ENCODE measurements at places on chromosomes 4 and X.

DNA sequence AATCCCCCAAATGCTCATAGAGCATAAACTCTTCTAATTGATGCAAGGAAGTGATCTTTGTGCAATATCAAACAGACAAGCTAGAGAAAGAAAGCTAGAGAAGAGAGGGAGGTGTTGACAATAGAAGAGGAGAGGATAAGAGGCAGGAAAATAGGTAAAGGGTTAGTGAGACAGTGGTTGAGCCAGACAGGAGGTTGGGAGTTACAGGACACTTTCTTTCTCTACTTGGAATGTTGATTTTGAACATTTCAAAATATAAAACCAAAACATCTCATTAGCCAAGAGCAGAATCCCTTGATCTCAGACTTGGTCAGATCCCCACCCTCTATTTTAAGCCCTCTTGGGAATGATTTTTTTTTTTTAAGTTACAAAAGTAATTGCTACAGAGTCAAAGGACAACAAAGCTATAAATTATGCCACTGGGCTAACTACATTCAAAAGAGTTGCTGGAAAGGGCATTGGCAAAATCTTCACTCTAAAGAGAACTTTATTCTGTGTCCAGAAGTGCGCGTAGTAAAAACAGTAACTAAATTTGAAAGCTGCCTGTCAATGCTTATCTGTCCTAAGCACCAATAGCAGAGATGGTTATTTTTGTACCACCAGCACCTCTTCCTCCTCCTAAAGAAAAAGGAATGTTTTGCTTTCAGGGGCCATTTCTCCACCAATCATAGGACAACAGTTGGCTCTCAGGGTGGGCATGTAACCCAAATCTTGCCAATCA, 133.8 kb downstream of the PDGFC start:
- no peak for DNase-seq

- DNase-seq: no peak
Observed at GRCh38 chrX:40154250-40154852, 56.6 kb upstream of the BCOR start.

- DNase-seq: no peak
Observed at GRCh38 chr4:182680234-182680653, 236.9 kb downstream of the DCTD start.

GRCh38 chr4:76083386-76083988, 9.0 kb downstream of the ART3 start:
- no peak for DNase-seq

DNA sequence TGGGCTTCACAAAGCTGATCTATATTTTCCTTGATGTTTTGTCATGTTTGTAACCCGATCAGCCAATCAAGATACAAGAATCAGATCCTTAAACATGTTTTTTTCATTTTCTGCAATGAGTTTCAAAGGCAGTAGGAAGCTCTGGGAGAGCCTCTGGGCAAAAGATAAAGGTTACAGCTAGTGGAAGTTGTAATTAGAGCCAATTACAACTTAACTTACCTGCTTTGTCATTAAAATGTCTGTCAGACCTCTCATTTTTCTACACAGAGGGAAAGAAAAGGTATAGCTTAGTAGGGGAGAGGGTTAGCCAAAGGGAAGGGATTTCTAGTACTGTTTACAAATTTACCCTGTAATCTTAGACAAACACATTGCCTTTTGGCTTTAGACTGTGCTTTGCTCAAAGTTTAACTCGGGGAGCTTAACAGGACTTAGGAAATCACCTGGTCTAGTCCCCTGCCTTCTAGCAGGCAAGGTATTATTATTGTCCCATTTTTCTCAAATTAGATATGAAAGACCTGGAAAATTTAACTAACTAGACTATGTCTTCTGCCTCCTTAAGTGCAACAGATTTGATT, 55.8 kb downstream of the FGF16 start:
- no peak for DNase-seq

DNA sequence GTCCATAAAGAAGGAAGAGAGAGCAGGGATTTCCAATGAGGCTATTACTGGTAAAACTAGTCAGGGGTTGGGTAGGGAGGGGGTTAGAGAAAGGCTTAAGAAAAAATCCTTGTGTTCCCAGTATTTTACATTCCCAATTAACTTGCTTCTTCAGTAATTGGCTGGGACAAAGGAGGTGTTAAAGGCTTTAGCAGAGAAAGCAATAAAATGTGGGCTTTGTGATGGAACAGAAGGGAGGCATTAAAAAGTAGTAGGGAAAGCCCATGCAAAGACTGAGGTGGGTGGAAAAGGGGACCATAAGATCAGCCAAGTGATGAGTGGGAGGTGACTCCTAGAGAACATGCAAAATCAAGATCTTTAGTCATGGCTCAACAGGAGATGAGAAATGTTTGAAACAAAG, 1467.2 kb downstream of the RPA4 start:
- no peak for DNase-seq

DNA sequence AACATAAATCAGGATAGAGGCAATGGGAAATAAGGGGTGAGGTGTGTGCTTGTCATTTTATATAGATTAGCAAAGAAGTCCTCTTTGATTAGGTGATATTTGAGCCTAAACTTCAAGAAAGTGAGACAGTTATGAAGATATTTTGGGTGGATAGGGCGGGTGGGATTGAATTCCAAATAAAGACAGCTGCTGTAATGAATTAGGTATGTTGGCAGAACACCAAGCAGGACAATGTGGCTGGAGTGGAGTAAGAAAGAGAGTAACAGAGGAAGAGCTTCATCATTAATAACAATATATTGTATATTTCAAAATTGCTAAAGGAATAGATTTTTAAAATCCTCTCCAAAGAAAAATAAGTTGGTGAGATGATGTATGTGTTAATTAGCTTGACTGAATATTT, 91.0 kb upstream of the CENPE start:
- no peak for DNase-seq

- no peak for DNase-seq
Observed at GRCh38 chr4:37839426-37839825, 12.9 kb downstream of the PGM2 start.

GRCh38 chr4:25908491-25908901, 5.5 kb upstream of the SMIM20 start:
- DNase-seq: no peak

DNA sequence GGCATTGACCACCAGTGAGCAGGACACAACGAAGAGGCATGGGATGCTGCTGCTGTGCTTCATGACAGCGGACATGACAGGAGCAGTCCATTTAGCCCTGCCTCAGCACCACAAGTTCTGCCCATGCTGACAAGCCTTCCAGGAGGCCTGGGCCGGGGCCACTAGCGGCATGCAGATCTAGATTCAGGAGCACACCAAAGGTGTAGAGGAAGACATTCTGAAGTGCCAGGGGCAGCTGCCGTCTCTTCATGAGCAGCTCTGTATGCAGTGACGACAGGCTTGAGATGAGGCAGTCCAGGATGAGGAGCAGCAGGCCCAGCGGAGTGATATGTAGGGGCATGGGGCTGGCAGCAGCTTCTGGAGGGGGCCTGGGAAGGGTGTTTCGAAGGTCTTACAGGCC, 38.5 kb upstream of the SLC4A4 start:
- no peak for DNase-seq

DNA sequence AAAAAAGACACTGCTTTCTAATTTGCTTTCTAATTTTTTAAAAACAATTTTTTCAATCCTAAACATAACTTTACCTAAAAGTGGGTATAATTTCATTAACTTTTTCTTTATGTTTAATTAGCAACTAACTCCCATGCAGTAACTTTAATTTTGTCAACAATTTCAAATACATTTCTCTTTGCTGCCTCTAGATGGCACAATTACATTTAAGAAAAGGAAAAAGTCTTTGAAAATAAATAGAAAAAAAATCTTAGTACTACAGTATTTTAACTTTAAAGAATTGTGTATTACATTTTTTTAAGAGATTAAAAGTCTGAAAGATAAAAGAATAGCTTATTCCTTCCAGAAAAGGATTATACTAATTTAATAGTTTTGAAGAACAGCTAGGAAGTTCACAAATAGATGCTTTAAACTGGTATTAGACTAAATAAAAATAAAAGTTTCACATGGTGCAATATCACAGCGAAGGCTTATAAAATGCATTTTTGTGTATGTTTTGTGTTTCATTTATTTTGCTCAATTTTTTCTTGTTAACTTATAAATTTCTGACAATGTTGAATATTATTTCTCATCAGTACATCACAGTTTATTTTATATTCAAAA, 105.1 kb downstream of the ADGRA3 start:
- DNase-seq: no peak

DNA sequence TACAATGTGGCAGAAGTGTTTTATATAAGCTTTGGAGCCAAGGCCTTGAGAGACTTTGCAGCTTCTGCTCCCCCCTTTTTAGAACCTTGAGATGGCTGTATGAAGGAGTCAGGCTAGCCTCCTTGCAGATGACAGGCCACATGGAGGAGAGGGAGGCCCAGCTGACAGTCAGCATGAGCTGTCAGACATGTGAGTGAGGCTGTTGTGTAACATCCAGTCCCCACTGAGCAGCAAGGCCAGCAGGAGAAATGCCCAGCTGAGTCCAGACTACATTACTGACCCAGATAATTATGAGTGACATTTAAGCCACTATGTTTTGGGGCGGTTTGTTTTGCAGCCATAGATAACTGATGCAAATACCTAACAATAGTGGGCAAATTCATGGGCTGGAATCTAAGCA, 515.3 kb upstream of the ARX start:
- no peak for DNase-seq

- DNase-seq: no peak
Observed at GRCh38 chr4:106318511-106318910, 2.2 kb downstream of the AIMP1 start.

DNA sequence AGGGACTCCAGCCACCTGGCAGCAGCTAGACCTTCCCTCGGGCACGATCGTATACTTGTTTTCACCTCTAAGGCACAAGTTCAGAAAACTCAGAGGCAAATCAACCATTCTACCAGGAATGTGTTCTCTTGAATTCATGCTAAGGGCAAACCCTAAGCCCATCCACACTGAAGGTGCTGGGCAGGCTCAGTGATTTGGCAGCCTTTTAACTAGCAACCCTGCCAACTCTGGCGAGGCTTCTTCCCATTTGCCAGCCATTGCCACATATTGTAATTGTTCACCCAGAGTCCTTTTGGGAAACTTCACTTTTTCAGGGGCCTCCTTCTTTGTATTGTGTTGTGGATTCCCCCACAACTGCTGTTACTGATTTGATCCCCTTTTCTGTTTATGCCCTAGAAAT, 298.6 kb upstream of the LDB2 start:
- DNase-seq: no peak

- DNase-seq: no peak
Observed at GRCh38 chr4:179626687-179627086, 2184.4 kb upstream of the AGA start.

DNA sequence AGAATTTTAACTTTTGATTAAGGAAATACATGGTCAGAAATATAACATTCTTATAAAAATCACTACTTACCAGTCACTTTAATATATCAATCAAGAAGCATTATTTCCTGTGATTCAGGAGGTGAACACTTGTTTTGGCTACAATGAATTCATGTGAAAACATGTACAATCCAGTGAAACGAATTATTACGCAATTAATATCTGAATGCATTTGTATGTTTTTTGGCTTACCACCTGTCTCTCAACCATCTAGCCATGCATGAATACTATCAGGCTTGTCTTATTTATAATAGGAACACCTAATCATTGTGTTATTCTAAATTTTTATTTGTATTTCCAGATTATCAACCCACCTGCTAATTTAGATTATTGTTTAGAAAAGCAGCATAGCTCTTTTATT, 44.6 kb upstream of the VCX start:
- no peak for DNase-seq

GRCh38 chr4:14787221-14787620, 215.1 kb upstream of the CPEB2 start:
- no peak for DNase-seq

- DNase-seq: no peak
Observed at GRCh38 chrX:111850975-111851374, 25.0 kb upstream of the TRPC5OS start.

- no peak for DNase-seq
Observed at GRCh38 chrX:154490021-154490413, 412 bp downstream of the SLC10A3 start.

- no peak for DNase-seq
Observed at GRCh38 chrX:119602701-119603255, 3.4 kb downstream of the NKRF start.

- DNase-seq: peak; percentile 23
Observed at GRCh38 chrX:15686818-15687685, 22.4 kb upstream of the CLTRN start.

GRCh38 chr4:175457956-175458355, 354.1 kb downstream of the GPM6A start:
- DNase-seq: no peak

GRCh38 chr4:38730830-38731646, 51.8 kb downstream of the TLR10 start:
- peak; percentile 56 for DNase-seq

- no peak for DNase-seq
Observed at GRCh38 chr4:119189638-119190037, 22.9 kb upstream of the USP53 start.

DNA sequence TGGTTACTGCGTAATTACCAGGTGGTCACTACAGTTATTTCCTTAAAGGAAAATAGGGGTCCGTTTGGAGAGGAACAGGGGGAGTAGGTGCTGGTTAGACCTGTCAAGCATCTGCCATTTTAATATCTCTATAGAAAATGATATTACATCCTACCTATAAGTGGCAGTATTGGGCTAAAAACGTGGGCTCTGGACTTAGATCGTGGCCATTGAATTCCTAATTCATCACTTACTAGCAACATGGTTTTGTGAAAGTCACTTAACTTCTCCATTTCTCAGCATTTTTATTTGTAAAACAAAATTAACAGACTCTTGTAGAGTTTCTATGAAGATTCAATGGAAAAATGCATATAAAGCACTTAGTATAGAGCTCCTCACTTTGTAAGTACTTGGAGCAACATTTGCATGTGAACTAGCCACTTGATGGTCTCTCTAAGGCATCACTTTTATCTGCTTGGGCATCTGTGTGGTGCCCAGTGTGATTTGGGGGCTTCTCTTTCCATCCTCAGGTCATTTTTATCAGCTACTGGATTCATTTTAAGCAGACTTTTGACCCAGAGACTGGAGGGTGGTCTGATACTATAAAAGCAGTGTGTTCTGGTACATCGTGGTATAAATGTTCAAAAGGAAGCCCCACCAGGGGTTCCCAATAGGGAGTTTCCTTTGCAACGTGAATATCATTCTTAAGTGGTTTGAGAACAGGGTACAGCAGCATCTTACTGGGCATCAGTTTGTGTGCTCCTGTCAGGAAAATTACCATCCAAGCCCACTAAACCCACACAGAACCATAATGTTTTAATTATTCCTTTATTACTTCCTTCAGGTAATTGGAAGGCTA, 42.7 kb upstream of the RASSF6 start:
- DNase-seq: no peak

DNA sequence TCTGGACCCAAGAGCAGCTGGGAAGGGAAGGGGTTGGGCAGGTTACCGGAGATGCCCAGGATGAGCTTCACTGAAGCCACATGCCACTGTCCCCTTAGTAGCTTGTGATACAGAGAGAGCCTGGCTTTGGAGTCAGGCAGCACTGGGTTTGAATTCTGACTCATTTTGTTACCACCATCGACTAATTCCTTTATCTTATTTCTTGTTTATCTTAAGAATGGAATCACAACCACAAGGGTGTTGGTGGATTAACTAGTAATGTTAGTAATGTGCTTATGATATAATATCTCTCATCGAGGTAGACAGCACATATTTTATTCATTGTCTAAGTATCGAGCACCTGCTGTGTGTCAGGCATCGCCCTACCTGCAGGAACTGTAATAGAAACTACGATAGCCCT, 17.7 kb upstream of the STX18 start:
- no peak for DNase-seq

Data from T-helper 2 cell (primary cell).